ENCODE measurements at places on chromosomes 5 and 9. TPM values are rescaled to one million over a fixed set of nuclear protein-coding genes. Genes with fewer than 3 reads are reported as not detected.

FBN2 gene
- not detected for total RNA-seq

BTNL9 gene
- total RNA-seq = not detected

LAMC3 gene
- 0.10 TPM for total RNA-seq

C9 gene
- total RNA-seq = not detected

SLC27A6 gene
- total RNA-seq = not detected

ZNF782 gene
- 2.9 TPM for total RNA-seq

GBGT1 gene
- 3.1 TPM for total RNA-seq

ADAM19 gene
- 52.5 TPM for total RNA-seq

C5orf52 gene
- not detected for total RNA-seq

PCAT7 gene
- total RNA-seq = not detected

PCDHB10 gene
- not detected for total RNA-seq

CD74 gene
- 265 TPM for total RNA-seq

PCDHGB6 gene
- total RNA-seq = 0.04 TPM

LURAP1L gene
- not detected for total RNA-seq

GLDC gene
- total RNA-seq = 4.1 TPM

INSL4 gene
- not detected for total RNA-seq

SLC2A6 gene
- total RNA-seq = 14.3 TPM

PCDHA1 gene
- total RNA-seq = not detected

BTNL8 gene
- not detected for total RNA-seq

TAF11L3 gene
- total RNA-seq = not detected

BTF3 gene
- total RNA-seq = 1,003 TPM

CSNK1G3 gene
- total RNA-seq = 39.9 TPM

SOX30 gene
- total RNA-seq = 0.29 TPM

PPP3R2 gene
- total RNA-seq = not detected

RAPGEF1 gene
- 136 TPM for total RNA-seq

ELOVL7 gene
- 0.04 TPM for total RNA-seq

SHISAL2B gene
- total RNA-seq = not detected

TAF11L5 gene
- not detected for total RNA-seq

MRNIP gene
- 21.2 TPM for total RNA-seq

NXNL2 gene
- not detected for total RNA-seq

GARIN3 gene
- total RNA-seq = 0.25 TPM

All from activated CD8-positive, alpha-beta memory T cell treated with anti-CD3 and anti-CD28 coated beads for 36 hours (primary cell).